ENCODE measurements at places on chromosomes 4 and X.

DNA sequence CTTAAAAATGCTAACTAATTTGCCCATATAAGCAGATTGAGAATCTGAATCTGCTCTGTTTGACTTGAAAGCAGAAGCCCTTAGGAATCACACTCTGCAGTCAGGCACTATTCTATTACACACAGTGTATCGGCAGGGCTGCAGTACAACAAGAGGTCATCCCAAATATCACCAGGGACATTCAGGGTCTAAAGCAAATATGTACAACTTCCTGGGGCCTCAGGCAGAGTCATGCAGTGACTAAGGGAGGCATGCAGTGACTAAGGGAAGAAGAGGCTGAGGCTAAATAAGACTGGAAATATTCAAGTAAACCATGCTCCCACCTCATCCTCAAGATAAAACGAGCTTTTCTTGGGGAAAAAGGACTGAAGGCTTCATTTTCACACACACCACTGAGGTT, 20.9 kb downstream of the MAPK10 start:
- peak; percentile 95 for DNase-seq

DNA sequence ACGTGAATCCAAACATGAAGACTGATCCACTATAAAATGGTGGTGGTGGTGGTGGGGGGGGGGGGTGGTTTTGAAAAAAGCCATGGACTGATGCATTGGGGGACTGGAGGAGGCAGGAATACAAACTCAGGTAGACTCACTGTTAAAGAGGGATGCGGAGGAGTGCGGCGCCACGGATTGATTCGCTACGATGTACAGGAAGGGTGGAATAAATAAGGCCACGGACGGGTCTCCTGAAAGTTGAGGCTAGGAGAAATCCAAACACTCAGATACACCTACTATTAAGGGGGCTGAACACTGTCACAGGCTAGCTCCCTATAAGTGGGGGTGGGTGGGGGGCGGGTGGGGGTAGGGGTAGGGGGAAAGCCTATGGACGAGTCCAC, 591 bp downstream of the ELK1 start:
- no peak for DNase-seq

- DNase-seq = no peak
Observed at GRCh38 chrX:13147733-13148132, 103.3 kb upstream of the FAM9C start.

DNA sequence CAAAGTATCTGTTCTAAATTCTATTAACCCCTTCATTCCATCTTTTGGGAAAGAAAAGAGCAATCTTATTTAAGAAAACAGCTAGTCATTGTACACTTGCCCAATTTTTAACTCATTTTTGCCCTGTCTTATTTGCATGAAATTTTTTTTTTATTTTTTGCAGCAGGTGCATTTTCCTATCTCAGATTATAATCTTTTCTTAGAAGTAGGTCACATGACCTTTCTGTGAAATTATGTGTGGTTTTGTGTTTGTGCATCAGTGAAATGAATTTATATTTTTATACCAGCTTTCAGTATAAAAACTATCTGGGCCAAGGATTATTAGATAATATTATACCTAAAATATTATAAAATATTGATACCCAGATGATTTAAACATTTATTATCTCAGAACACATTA, 145.6 kb downstream of the INPP4B start:
- DNase-seq = no peak

DNA sequence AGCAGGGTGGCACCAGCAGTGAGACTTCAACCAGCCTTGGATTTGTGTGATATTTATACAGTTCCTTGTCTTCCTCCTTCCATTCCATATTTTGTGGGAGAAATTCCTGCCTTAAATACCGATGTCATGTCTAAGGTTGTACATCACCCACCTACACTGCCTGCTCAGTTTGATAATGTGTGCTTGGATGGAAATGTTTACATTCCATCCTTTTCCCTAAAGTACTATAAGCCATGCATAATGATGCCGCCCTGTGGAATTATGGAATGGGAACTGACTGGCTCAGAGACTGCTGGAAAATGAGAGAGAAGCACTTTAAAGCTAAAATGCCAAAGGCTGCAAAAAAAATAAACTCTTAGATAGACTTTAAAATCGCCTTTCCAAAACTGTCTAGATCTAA, 11.3 kb upstream of the GLUD2 start:
- DNase-seq = no peak

GRCh38 chr4:119750771-119751170, 122.2 kb upstream of the PDE5A start:
- peak; percentile 42 for DNase-seq

DNA sequence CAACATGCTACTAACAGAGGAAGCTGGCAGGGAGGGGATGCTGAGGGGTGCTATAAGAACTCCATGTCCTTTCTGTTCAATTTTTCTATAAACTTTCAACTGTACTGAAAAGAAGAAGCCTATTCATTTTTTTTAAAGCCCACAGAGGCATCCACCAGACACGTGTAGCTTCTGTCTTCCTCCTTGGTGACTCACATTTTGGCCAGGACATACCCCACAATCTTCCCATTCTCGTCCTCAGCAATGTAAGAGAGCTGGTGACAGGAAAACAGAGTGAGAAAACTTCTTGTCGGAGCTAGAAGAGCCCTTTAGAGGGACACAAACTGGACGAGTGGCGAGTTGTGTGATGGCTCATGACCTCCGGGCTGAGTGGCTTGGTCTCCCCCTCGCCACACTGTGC, 1.1 kb downstream of the NAA10 start:
- peak; percentile 67 for DNase-seq

- no peak for DNase-seq
Observed at GRCh38 chrX:151929126-151929525, 16.4 kb downstream of the MAGEA4 start.

- DNase-seq = no peak
Observed at GRCh38 chr4:78742300-78742699, 33.9 kb upstream of the BMP2K start.

DNA sequence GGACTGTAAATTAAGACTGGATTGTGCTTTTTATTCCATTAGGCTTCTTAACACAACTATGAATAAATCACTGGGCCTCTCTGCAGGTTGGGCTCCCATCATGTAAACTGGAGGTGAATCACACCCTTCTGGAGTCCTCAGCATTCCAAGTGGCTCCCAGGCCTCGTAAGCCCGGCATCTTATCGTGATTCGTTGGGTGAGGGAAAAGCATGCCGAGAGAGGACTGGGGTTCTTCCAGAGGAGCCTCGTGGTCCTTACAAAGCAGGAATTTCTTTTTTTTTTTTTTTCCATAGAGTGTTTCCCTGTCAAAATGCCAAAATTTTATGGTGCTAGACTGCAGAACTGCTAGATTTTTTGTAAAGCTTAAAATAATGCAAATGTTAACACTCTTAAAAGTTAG, 20.0 kb downstream of the CLDN22 start:
- DNase-seq = peak; percentile 13

DNA sequence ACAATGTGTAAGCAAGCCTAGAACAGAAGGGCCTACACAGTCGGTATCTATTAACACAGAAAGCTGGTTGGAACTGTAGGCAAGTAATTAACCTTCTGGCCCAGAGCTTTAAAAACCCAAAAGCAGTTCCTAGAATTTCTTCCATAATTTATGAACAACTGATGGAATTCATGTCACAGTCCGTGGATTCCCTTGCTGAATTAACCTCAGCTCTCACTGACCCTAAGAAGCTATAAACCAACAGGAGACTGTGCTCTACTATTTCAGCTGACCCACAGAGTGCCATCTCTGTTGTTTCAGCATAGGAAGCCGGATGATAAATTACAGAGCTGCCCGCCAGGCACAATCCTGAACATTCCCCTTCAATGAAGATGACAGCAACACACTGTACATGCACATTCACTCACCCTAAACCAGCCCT, 157.3 kb downstream of the PRDM5 start:
- DNase-seq = no peak

DNA sequence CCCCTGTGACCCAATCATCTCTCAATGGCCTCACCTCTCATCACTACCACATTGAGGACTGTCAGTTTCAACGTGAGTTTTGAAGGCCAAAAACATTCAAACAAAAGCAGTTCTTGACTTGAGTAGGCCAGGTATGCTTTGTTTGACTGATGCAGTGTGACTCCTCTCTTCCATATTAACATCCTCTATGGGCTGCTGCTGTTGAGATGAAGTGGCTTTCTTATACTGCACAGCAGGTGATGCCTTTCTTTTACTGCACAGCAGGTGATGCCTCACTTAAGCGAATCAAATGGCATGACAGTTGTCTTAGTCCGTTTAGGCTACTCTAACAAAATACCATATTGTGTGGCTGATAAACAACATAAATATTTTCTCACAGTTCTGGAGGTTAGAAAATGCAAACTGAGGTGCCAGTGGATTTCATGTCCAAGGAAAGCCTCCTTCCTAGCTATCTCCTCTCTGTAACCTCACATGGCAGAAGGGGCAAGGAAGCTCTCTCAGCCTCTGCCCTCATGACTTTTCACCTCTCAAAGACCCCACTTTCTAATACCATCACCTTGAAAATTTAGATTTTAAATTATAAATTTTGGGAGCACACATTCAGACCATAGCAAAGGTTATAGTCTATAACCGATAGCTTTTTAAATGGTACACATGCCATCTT, 2267.9 kb upstream of the AGA start:
- DNase-seq = no peak

- DNase-seq = no peak
Observed at GRCh38 chr4:166981847-166982246, 252.4 kb downstream of the SPOCK3 start.

DNA sequence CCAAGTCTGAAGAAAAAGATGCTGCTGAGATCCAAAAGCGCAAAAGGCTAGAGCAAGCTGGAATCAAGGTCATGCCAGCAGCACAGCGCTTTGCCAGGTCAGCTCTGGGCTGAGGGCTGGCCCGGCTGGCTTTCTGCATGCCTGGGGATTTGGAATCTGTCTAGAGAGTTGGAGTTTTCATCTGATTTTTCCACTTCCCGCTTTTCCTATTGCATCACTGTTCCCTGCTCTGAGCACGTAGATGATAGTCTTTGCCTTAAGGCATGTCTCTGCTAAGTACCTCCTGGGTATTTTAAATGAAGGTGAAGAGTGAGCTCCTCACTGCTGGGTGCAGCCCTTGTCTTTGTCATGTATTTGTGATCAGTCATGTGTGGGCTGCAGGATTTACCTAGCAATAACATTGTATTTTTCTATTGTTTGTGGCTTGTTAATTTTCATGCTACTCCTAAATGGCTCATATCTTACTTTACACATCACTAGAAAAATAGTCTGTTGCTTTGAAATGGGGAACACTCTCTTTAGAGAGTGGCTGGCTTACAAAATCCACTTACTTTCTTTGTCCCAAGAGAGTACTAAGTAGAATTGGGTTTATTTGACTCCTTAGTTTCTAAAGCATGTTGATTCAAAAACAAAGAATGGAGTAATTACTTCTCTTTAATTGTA, 82.8 kb downstream of the LIMCH1 start:
- no peak for DNase-seq

- DNase-seq = no peak
Observed at GRCh38 chr4:7559741-7560395, 125.1 kb upstream of the PSAPL1 start.

- DNase-seq = no peak
Observed at GRCh38 chr4:53721263-53721662, 130.0 kb upstream of the LNX1 start.

GRCh38 chr4:75696071-75696470, 22.9 kb upstream of the G3BP2 start:
- DNase-seq = no peak

DNA sequence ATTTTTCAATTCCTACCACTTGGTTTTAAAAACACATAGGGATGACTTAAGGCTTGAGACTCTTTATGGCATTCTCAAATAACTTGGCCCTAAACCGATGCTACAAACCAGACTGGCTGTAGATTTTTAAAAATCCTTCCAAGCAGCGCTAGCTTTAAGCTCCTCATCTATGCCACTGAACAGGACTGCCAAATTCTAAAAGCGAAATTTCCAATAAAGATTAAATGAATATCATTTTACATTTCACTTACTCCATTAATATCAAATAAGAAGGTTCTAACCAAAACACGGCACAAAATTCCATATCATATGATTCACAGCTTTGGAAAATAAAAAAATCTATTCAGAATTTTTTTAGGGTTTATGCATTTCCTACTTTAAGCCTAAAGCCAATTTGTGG, 134.2 kb downstream of the FANCB start:
- peak; percentile 14 for DNase-seq

DNA sequence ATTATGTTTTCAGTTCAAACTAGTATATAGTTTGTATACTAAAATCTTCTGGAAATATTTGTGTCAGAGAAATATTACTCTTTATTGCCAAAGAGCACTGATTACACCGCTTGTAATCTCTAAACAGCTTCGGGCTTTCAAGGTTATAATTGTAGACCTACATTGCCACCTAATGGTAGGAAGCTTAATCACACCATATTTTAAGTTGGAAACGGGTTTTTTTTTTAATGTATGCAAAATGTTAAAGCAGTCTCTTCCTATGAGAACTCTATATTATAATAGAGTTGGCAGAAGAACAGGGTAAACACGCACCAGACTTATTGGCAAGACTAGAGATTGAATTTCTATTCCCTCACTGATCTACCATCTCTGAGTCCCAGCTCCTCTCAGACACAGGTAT, 19.5 kb upstream of the NFXL1 start:
- peak; percentile 59 for DNase-seq

DNA sequence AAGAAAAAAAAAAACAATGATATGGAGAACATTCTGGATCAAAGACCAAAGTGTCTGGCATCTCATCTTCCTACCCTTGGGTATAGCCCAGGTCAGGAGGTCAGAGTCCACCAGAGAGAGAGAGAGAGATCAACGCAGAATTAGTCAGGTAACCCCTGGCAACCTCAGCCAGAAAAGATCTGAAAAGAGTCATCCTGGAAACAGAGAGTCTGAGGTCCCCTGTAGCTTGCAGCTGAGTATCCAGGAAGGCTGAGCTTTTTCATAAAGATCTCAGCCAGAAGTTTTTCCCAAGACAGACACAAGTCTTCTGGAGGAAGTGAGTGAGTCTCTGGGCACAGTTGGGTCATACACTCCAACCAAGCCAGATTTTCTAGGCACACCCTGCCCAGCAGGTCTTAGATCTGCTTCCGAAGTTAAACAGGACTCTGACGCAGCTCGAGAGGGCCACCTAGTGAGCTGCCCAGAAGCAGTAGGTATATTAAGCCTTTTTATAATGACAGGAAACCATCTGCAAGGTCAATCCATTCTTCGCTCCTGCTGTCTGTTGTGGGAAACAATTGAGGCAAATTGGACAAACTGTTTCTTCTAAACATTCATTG, 35.7 kb downstream of the ACE2 start:
- peak; percentile 71 for DNase-seq

DNA sequence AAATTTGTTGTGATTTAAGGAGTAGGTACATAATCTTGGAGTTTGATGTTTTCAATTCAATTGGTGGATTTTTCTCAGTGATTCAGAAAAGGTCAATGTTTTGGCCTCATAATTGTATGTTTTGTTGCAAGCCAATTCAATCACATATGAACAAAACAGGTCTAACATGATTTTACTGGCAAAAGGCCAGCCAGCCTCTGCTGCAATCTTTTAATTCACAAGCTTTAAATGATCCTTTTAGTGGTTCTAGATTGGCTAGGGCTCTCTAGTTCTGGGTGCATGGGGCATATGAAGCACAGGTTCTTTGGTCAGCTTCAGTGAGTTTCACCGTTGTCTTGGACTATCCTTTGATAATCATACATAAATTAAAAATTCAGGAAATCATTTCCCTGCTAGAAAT, 19.2 kb upstream of the SLC6A14 start:
- DNase-seq = no peak
